Activated gamma-delta T cell treated with anti-CD3 and anti-CD28 coated beads, Interleukin-2, amount 50 U/mL, for 16 hours (primary cell): ENCODE measurements at places on chromosomes 2 and 18.

DNA sequence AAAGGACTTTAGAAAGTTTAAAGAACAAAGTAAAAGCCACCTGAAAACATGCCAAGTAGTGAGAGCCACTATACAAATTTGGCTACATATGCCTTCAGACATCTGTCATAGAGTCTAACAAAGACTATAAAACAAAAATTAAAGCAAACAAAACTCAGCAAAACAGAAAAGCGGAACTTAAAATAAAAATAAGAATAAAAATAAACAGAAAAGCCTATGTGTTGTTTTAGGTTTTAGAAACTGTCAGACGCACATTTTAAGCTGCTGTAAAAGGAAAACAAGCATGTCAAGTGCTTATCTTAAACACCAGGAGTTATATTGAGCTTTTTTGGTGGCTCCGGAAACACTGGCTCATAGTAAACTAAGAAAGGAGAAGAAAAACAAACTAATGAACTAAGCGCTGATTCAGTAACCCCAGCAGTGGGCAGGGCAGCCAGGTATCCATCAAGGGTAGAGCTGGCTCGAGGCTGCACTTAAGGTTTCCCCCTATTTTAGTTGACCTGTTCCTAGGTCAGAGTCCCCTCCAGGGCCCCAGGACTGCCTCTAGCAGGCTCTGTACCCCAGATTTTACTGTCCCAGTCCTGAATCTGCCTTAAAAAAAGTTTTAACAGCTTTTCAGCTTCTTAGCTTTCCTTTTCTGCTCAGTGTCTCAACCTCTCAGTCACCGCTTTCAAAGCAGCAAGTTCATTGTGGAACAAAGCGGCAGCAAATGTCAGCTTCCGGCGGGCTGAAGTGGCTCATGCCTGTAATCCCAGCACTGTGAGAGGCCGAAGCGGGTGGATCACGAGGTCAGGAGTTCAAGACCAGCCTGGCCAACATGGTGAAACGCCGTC is 15.4 kb upstream of the RMC1 start:
- DNase-seq: no peak

GRCh38 chr2:227906991-227907390 is 35.6 kb downstream of the DAW1 start:
- no peak for DNase-seq

- no peak for DNase-seq
Observed at GRCh38 chr2:231239751-231240150, 41.3 kb downstream of the ARMC9 start.

DNA sequence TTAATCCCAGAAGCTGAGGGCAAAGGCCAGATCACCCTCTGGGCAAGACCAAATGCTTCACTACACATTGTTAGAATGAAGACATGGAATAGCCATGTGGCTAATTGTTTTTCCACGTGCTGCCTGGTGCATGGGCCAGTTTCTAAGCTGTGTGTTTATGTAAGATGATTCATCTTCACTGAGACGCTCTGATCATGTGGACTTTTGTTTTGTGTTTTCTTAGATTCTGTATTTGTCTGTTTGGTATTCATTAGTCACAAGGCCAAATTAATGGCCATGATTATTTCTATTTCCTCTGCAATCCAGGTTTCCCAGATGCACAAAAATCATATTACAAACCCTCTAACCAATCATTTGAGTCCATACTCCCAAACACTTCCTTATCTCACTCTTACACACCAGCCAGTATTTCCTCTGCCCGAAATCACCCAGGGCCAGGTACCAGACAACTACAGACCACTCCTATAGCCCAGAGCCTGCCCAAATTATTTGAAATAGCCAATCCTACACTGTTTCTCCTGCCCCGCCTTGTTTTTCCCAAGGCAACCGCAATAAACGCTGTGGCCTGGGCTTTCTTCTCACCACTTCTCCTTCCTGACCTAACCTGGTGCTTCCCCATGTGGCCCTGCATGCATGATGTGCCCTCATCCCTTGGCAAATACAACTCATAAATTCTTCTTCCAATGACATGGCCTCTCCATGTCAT is 94.2 kb upstream of the SP3 start:
- DNase-seq: no peak

DNA sequence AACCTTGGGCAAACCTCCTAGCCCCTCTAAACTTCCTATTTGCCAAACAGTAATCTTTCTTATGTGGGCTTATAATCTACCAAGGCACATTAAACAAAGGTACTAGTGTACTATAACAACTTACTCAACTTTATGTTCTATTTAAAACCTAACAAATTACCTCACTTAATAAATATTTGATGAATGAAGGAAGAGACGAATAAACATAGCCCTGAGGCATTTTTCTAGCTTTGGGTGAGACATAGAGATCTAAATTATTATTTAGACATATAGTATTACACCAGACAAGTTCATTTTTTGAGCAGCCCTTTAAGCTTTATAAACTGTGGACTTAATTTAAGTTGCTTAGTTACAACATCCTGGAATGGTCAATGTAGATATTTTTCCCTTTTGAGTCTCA is 104.6 kb downstream of the UNC80 start:
- no peak for DNase-seq

- DNase-seq: peak; percentile 51
Observed at GRCh38 chr18:58180738-58181353, 136.8 kb downstream of the NEDD4L start.

DNA sequence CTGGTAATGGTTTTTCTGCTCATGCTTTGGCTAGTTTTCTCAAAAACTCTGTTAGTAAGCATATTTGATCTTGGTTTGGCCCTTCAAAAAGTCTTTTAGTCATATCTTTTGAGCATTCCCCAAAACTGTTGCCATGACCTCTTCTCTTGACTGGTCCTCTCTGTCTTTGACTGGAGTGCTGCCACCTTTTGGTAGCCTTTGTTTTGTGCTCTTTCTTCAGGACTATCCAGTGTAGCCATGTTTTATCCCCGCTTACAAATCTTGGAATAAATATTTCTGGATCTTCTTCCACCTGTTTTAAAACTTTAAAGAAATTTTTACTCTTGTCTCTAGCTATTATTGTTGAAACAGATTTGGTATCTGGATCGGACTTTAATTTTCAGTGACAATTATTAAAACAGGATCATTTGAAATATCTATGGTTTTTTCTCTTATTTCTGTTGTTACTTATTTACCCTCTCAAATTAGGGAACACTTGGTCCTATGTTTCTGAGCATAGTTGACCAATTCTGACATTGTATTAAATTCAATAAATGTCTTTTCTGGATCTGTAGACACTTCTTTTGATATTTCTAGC is 965 bp upstream of the ELOA2 start:
- DNase-seq: no peak

- no peak for DNase-seq
Observed at GRCh38 chr18:65544701-65545100, 206.1 kb upstream of the CDH7 start.

- DNase-seq: peak; percentile 68
Observed at GRCh38 chr2:237674731-237675276, 47.4 kb downstream of the LRRFIP1 start.

- no peak for DNase-seq
Observed at GRCh38 chr2:20483194-20483895, 36.5 kb downstream of the RHOB start.

- DNase-seq: no peak
Observed at GRCh38 chr18:50742952-50743351, 76.9 kb downstream of the MRO start.

GRCh38 chr18:80109676-80110078 is 615 bp downstream of the ADNP2 start:
- DNase-seq: no peak

- no peak for DNase-seq
Observed at GRCh38 chr2:179082697-179083096, 32.8 kb upstream of the CCDC141 start.

DNA sequence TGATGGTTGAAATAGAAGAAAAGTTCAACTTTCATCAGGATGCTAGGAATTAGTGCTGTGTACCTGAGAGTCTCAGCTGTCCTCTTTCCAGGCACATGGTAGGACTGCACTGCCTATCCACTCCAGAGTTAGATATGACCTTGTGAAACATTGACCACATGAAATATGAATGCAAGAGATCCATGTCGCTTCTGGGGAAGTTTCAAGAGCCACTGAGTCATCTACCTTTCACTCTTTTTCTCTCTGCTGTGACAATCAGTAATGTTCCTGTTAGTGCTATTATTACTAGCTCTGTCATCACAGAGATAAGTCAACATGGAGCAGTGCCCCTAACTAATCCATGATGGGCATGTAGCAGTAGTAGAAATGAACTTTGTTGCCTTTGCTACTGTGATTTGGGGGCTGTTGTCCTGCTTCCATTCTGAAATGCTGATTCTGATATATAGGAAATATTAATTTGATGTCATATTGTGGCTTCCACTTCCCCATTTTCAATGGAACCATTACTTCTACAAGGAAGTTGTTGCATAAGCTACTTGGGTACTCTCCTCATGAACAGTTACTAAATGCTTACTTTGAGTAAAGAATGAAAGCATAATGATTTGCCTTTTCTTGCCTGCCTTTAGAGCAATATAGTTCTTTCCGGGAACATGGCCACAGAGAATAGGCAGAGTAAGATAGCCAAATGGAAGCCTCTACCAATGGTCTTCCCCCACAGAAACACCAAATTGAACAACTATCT is 192.8 kb upstream of the ZNF521 start:
- DNase-seq: no peak

DNA sequence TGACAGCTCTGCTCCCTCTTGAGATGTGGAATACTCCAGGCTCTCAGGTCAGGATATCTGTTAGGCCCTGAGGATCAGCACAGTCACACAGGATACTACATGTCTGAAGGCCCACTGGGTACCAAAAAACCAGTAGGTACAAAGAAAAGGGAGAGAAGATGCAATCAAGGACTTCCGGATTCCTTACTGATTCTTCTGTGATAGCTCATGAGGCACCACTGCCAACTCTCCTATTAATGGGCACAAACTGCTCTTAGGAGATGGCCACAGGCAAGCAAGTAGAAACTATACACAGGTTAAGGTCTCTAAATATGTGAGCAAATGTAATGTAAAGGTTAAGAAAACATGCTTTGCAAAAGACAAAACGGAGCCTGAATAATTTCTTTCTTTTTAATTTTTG is 3.5 kb downstream of the TMEM127 start:
- no peak for DNase-seq

DNA sequence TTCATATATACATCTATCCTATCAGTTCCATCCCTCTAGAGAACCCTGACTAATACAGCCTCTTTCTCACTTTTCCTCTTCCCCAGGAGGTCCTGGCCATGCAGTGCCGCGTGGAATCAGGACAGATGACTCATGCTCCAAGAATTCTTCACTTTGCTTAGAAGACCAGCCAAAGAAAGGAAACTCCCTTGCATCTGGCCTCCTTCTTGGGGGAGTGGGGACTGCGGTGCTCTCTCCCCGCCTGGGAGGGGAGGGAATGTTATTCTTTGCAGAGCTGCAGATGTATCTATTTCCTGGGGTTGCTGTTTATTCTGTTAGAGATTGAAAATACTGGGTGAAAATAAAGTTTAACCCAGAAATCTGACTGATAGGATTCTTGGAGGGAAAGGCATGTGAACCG is 111.5 kb upstream of the SH3BP4 start:
- DNase-seq: no peak

DNA sequence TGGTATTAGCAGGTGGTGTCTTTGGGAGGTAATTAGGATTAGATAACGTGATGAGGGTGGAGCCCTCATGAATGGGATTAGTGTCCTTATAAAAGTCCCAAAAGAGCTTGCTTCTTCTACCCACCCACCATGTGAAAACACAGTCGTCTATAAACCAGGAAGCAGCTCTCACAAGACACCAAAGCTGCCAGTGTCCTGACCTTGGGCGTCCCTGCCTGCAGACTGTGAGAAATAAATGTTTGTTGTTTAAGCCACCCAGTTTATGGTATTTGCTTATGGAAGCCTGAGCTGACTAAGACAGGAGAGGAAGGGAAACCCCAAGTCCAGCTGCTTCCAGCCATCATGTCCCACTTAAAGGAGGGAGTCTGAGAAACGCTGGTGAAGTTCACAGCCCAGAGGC is 13.6 kb downstream of the ADI1 start:
- DNase-seq: no peak

GRCh38 chr2:39024833-39025232 is 96.0 kb downstream of the SOS1 start:
- DNase-seq: no peak
